ENCODE measurements at places on chromosomes 3 and 15. TPM values are rescaled to one million over a fixed set of nuclear protein-coding genes. Genes with fewer than 3 reads are reported as not detected.

Gene AQP9
- total RNA-seq, result not detected

DNA sequence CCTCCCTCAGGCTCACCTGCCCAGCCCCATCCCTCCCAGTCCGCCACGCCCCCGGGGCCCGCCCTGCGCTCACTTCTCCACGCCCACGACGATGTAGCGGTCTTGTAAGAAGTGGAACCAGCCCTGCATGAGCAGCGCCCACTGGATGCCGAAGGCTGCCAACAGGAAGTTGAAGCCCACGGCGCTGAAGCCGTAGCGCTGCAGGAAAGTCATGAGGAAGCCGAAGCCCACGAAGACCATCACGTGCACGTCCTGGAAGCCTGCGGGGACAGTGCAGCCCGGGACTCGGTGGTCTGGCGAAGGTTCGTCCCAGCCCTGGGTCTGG lies 9.7 kb downstream of the RHCG start:
- peaks cover 5% of the 10 kb centered on the region for H3K4me1 ChIP-seq
- peaks cover 21% of the 10 kb centered on the region for H3K27me3 ChIP-seq
- no peak overlapping the region for H3K27ac ChIP-seq
- no peaks in the 10 kb centered on the region for H3K36me3 ChIP-seq

- no peak overlapping the region for H3K4me3 ChIP-seq
- peak; percentile 77 for DNase-seq
- H3K4me1 ChIP-seq, result peaks cover 51% of the 10 kb centered on the region
- peaks cover 2% of the 10 kb centered on the region for H3K36me3 ChIP-seq
- H3K27ac ChIP-seq, result no peak overlapping the region
- H3K27me3 ChIP-seq, result no peaks in the 10 kb centered on the region
These were observed 6.5 kb upstream of the USP3 start for GRCh38 chr15:63497642-63498467.

- DNase-seq, result no peak
- peaks cover 14% of the 10 kb centered on the region for H3K36me3 ChIP-seq
- H3K27me3 ChIP-seq, result no peaks in the 10 kb centered on the region
- no peak overlapping the region for H3K4me3 ChIP-seq
- peaks cover 39% of the 10 kb centered on the region for H3K4me1 ChIP-seq
- H3K27ac ChIP-seq, result no peak overlapping the region
These were observed 40.7 kb downstream of the GASK1A start for GRCh38 chr3:43019826-43020225.

- no peaks in the 10 kb centered on the region for H3K4me1 ChIP-seq
- H3K27ac ChIP-seq, result no peak overlapping the region
- H3K36me3 ChIP-seq, result peaks cover 2% of the 10 kb centered on the region
- no peak for DNase-seq
- H3K27me3 ChIP-seq, result peaks cover 53% of the 10 kb centered on the region
- H3K4me3 ChIP-seq, result no peak overlapping the region
These were observed 944 bp downstream of the SLITRK3 start for GRCh38 chr3:165195241-165195639.

- no peaks in the 10 kb centered on the region for H3K36me3 ChIP-seq
- no peak for DNase-seq
- no peaks in the 10 kb centered on the region for H3K4me1 ChIP-seq
These were observed 22.2 kb downstream of the MED12L start for GRCh38 chr3:151107701-151108100.

All from activated CD8-positive, alpha-beta T cell treated with anti-CD3 and anti-CD28 coated beads, Interleukin-2, amount 10 ng/mL, durations not matched to agents 7 days and 5 days (primary cell).